CD4-positive, alpha-beta T cell treated with Interleukin-2 at 100 ng/mL for 4 hours (primary cell): ENCODE measurements at places on chromosomes 2 and 18.

GRCh38 chr2:165905854-165906253 lies 47.7 kb downstream of the TTC21B start:
- DNase-seq, result no peak

DNA sequence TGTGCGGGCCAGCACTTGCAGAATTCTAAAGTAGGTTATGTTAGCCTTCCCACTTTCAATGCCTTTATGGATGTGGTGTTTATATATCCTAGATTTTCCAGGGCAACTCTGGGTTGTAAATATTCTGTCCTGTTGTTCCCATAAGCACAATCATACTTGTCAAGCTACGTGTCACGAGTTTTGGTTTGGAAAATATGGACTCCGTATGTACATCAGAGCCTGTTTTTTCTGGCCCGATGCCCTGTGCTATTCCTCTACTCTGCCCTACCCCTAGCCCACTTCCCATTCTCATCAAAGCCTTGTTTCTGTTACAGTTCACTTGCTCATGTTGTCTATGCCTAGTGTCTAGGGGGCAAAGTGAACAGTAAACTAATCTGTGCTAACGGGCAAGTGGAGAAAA lies 27.0 kb upstream of the ZEB2 start:
- no peak for DNase-seq

- peak; percentile 46 for DNase-seq
Observed at GRCh38 chr2:219441451-219442255, 7.0 kb downstream of the SPEG start.

DNA sequence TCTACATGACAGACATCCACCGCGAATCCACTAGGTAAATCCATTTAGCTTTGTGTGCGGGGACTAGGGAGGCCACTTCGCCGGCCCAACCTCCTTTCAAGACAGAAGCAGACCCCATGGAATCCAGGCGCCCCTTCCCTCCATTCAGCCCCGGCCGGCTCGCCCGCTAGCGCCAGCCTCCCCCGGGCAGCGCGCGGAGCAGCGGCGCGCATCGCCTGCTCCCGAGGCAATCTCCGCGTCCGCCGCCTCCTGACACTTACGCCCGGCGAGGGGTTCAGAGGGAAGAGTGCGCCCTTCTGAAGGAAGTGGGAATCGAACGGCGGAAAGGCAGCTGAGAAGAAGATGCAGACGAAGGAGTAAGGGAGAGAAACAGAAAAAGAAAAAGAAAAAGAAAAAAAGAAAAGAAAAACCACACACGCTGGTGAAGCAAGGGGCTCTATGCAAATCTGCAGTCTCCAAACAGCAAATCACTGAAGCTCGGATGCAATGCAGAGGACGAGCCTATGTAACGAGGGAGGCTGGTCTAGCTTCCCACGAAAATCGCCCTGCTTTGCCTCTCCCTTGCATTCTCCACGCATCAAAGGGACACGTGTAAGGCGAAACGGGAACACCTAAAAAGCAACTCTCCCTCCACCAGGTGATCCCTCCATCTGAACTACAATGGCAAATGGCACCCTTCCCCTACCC lies 684.4 kb downstream of the NRXN1 start:
- no peak for DNase-seq

DNA sequence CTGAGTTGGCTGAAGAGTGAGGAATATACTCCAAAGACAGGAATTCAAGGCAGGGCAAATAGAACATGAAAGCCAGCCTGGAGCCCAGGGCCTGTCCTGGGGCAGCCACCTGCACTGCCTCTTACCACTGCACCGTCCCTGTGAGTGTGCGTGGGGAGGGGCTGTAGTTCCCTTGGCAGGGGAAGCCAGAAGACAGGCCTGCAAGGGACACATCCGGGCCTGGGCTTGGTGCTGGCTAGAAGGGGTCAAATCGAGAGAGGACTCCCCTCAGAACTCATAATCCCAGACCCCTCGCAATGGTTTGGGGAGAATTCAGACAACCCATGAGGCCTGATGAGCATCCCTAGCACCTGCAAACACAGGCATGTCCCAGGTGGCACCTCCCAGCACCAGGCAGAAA lies 87.0 kb downstream of the HDAC4 start:
- no peak for DNase-seq

GRCh38 chr2:104707056-104707455 lies 146.9 kb upstream of the POU3F3 start:
- DNase-seq, result no peak

- no peak for DNase-seq
Observed at GRCh38 chr2:85791704-85792565, 38.1 kb downstream of the ATOH8 start.

GRCh38 chr18:74935434-74935833 lies 273.5 kb downstream of the PTGR3 start:
- no peak for DNase-seq

GRCh38 chr2:149537092-149537726 lies 50.4 kb downstream of the MMADHC start:
- peak; percentile 6 for DNase-seq

DNA sequence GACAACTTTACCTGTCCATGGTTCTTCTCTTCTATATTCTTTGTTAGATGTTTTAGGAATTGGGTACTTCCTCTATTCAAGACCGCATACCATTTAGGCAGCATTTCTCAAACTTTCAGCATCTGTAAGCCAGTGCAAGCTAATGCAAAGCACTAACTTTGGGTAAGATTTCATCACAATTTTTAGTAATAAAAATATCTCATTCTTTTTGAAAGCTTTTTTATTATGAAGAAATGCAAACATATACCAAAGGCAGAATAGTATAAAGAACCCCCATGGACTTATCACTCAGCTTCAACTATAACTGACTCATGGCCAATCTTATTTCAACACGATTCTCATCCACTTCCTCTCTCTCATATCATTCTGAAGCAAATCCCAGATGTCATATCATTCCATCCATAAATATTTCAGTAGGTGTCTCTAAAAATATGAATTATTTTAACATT lies 32.9 kb downstream of the INO80C start:
- no peak for DNase-seq

- no peak for DNase-seq
Observed at GRCh38 chr2:30708491-30709290, 98.6 kb downstream of the CAPN13 start.

GRCh38 chr2:26011990-26012856 lies 21.7 kb upstream of the RAB10 start:
- DNase-seq, result no peak

- DNase-seq, result peak; percentile 15
Observed at GRCh38 chr2:203328760-203329540, 756 bp downstream of the ABI2 start.
